ENCODE measurements at places on chromosomes 7 and 10.

DNA sequence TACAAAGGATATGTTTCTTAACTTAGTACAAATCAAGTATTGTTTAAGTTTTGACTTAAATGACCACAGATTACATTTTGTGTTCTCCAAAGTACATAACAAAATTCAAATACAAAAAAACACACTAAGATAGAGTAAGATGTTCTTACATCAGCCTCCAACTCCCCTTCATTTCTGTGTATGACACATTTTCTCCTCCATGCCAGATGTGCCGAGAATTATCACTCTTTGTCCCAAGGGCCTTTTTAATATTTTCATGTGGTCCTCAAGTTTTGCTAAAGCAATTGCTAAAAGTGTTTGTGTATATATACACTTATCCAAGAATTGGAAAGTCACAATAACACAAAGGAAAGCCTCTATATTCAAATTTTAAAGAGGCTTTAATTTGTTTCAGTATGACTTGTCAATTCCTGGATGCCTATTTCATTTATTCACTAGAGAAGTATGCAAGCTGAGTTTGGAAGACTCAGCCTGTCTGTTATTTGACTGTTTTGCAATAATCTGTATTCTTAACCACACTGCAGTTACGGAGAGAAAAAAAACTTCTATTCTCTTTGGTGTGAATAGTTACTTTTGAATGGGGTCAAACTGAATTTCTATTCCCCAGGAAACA lies 586.4 kb upstream of the SEMA3D start:
- no peak for DNase-seq

GRCh38 chr10:97584798-97585438 lies 729 bp downstream of the HOGA1 start:
- DNase-seq = no peak

- no peak for DNase-seq
Observed at GRCh38 chr10:132441818-132442524, 45.0 kb downstream of the PWWP2B start.

DNA sequence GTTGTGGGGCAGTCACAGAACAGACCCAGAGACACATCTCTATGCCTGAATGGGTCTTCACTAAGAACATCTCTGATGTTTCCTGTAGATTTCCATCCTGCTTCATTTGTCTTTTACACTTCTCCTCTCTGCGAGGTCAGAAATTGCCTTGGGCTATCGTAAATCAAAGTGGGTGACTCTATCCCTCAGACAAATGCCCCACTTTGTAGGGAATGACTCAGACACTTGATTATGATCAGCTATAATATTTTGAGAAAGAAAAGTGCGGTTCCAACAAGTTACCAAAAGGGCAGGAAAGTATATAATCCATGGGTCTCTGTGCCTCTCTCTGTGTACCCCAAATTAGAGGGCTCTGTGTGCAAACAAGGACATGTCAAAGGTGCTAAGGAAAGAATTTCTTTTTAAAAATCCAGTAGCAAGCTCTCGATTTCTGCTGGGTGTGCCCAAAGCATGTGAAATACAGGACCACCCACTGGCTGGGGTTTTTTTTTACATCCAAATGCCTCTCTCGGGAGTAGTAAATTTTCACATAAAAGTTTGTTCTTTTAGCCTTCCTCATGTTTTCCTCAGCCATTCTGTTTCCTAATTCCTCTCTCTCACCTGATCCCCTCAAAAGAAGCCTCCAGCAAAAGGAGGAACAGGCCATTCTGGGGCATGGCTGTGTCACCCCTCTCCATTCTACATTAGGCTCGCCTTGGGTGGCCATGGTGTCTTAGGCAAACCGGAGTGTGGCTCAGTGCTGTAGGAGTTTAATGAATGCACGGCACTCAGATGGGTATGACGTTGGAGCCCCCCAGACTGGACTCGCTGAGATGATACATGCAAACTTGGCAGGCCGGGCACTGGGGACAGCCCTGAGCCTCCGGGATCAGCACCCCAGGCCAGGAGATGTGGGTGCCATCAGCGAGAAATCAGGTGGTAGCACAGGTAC lies 6.3 kb upstream of the OPN4 start:
- DNase-seq = no peak

DNA sequence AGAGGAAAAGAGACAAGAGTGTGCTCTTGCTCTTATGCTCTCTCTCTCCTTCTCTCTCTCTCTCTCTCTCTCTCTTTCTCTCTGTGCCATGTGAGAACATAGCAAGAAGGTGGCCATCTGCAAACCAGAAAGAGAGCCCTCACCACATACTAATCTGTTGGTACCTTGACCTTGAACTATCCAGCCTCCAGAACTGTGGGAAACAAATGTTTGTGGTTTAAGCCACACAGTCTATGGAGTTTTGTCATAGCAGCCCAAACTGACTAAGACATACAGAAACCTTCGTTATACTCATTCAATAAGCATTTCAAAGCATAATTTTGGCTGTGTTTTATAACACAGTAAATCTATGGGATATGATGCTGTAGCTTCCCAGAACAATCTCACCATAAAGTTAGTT lies 56.4 kb upstream of the PLPP4 start:
- DNase-seq = no peak

DNA sequence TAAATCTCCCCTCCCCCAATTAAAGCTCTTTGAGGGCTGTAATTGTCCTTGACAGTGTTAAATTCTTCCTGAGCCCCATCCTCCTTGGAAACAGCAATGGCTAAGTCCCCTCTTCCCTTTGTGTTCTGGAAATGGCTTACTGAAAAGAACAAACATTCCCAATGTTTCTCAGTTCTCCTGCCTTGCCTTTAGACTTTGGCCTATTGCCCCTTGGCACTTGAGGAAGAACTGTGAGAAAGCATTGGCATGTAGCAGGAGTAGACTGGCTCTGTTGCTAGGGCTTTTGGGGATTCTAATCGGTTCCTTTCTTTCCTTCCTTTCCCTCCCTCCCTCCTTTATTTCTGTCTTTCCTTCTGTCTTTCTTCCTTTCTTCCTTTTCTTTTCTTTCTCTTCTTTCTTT lies 463.3 kb upstream of the PODXL start:
- no peak for DNase-seq

DNA sequence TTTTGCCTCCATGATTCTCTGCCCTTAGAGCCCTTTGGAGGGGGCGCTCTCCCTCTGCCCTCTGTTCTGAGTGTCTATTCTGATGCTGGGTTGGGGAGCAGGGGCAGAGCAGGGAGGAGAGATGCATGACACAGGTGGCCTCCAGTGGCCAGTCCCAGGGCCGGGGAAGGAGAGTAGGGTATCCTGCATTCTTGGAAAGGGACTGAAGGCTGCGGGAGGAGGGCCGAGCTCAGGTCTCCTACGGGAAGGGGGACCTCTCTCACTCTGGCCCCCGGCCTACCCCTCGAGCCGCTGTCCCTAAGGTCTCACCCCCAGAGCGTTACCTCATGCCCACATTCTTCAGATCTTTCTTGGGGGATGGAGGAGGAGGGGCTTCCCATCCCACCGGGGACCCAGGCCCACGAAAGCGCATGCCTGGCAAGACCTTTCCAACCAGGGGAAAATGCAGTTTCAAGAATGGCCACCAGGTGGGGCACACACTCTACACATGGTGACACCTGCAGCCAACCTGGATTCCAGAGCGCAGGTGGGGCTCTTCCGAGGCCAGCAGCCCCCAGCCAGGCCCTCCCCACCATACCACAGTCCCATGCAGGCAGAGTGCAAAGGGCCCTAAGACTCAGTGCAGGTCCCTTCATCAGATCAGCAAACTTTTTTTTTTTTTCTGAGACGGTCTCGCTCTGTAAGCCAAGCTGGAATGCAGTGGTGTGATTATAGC lies 86.4 kb downstream of the MYL10 start:
- DNase-seq = peak; percentile 68

Measured in GM12865 (cell line).